Stimulated activated CD4-positive, alpha-beta T cell treated with anti-CD3 and anti-CD28 coated beads, Interleukin-12 subunit alpha, Interleukin-12 subunit beta, amount 100 ng/mL, for 4 hours (primary cell): ENCODE measurements at places on chromosomes 2 and 18.
A peak's percentile ranks its signal among the peaks of the same experiment; 100 is the strongest.

GRCh38 chr2:84846041-84846663 is 34.7 kb downstream of the TRABD2A start:
- no peak for DNase-seq

- DNase-seq, result no peak
These were observed 176.5 kb upstream of the SPRED2 start for GRCh38 chr2:65608916-65609315.

DNA sequence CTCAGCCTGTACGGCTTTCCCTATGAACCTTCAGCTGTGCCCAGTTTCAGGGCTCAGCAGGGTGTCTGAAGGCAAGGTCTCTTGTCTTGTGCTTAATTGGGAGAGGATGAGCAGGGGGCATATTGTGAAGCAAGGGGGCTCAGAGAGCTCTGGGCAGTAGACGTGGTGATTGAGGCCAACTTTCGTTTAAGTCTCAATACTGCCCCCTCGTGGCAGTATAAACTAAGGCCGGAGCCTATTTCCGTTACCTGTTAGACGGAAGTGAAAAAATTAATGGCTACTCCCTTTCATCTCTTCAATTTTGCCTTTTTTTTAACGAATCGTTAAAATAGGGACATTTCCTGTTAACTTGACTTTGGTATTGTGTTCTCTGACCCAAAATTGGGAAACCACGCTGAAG is 193.4 kb downstream of the TDRD15 start:
- DNase-seq, result no peak

- no peak for DNase-seq
These were observed 130.0 kb downstream of the CPS1 start for GRCh38 chr2:210686401-210686800.

DNA sequence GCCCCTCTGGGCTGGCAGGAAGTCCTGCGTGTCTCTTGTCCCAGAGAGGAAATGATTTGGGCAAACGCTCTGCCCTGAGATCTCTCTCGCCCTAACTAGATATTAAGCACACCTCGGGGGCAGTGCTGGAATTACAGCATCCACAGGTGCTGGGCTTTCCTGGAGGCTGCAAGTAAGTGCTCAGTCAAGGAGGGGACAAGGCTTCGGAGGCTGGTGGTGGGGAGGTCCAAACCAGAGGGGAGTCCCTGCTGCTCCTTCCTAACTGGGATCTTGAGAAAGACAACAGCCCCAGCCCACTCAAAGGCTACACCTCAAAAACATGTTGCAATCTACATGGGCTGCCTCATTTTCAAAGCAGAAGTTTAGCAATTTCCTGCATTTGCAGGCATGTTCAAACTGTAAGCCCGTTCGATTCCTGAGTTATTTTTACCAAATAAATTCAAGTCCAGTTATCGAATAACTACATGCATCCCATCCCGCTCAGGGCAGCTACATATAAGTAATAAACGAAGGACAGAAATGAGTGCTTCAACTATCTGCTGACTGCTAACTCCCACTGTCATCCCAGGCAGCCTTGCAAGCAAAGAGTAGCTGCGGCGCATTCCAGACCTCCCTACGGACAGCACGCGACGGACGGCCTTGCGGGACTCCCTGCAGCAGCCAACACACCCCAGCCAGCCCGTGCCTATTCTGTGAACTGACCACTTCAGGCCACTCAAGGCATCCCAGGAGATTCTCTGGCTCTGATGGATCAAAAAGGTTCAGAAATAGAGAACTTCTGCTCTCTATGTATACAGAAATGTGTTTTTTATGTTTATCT is 27.5 kb downstream of the ZNF516 start:
- no peak for DNase-seq

- no peak for DNase-seq
These were observed 4.8 kb downstream of the IL36A start for GRCh38 chr2:113010088-113010487.

DNA sequence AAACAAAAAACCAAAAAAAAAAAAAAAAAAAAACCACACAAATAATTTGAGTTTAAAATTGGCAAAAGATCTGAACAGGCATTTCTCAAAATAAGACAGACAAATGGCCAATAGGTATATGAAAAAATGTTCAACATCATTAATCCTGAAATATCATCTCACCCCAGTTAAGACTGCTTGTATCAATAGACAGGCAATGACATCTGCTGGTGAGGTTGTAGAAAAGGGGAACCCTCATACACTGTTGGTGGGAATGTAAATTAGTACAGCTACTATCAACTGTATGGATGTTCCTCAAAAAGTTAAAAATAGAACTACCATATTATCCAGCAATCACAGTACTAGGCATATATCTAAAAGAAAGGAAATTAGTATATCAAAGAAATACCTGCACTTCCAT is 523.1 kb downstream of the XIRP2 start:
- no peak for DNase-seq

DNA sequence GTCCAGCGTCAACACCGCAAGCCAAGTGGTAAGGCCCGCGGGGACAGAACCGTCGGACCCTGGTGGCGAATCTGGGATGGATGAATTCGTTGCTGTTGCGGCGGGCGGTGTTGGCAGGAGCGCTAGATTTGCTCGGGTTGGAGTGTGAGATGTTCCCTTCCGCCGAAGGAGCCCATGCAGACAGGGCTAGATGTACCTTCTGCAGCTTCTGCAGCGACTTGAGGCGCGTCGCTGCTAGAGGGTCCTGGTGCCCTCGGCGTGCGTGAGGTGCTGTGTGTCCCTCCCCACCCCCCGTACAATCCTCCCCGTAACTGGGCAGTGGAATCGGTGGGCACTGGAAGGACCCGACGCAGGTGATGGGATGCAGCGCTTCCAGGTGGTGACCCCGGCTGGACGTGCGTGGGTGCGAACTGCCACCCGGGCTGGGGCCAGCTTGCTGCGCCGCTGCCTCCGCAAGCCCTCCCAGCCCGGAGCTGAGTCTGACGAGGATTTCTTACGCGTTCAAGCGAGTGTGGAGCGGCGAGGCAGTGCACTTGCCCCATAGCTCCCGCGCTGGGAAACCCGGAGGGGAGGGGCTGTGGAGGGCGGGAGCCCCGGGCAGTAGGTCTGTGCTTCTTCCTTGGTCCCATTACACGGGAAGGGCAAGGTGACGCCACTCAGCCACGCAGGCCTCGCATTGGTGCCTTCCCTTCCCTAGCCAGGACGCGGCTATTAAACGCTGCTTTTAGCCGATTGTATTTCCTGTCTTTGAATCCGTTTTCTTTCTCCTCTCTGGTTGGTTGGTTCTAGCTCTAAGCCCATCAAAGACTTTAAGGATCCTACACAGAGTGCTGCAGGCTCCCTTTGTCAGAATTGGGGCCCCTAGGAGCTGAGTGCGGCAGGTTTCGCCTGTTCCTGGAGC is 34.2 kb downstream of the CHRNA1 start:
- DNase-seq, result peak; percentile 36

DNA sequence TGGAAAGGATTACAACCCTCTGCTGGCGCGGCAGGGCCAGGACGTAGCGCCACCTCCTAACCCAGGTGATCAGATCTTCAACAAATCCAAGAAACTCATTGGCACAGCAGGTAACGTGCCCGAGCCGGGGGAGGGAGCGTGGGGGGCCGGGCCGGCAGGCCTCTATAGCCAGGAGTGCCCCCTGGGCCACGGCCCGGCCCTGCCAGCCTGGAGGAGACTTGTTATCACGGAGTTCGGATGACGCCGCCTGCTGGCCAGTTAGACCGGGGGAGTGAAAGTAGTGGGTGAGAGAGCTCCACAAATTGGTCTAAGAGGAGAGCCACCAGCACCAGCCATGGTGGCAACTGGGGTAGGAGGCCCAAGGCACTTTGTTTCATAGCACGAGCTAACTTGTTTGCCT is 8.6 kb upstream of the TMEM214 start:
- DNase-seq, result no peak

DNA sequence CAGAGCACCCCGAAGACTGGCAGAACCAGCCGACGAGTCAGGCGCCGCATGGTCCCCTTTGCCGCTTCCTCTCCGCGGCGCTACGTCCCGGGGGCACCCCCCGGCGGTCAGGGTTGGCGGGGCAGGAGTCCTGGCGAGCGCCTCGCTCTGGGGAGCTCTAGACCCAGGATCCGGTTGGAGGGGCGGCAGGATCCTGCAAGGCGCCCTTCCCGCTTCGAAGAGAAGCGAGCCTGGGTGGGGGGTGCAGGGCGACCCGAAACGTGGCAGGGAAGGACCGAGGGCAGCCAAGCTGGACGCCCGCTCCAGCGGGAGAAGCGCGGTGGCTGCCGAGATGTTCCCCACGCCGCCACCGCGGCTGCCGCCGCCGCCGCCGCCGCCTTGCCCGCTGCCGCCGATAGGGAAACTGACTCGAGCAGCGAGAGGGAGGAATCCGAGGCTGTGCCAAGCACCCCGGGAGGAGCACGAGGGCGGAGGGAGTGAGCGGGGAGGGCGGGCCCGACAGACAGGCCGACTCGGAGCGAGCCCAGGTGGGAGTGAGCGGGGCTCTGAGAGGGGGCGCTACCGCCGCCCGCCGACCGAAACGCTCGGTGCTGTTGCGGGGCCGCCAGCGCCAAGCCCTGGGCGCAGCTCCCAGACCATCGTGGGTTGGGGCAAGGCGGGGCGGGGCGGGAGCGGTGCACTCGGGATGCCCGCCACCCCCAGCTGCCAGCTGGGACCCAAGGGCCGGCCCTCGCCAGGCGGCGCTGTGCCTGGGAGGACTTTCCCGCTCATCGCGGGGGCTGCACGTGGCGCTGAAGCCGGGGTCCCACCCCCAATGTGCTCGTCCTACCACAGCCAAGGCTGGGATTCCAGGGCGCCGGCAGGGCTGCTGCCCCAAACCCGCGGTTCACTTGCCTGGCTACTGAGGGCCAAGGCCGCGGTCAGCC is at the start of gene GALNT14:
TSS of gene GALNT14 (minus strand) at position 404 of the 926 bp plus-strand sequence. CDS start at position 50, 354 bp downstream.
- DNase-seq, result peak; percentile 23

DNA sequence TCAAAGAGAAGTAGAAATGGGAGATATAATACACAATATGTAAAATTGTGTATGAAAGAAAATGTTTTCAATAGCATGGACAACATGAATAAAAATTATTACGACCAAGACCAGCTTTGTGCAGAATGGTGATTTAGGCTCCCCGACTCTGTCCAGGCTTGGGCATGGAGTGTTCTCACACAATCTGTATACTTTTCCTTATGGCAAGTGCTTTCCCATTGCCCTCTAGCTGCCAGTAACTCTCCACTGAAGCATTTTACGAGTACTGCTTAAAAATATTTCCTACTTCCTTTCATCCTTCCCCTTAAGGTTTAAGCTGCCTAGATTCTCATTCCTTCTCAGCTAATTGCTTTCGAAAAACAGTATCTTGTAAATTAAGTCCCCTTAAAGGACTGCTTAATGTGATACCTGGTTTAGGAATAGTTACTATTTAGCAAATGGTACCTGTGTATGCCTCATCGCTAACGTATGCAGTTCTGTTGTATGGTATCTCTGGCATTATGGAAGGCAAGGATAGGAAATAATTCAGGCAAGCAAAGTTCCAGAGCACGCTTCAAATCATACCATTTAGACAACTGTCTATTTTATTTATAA is 714.6 kb downstream of the ERBB4 start:
- DNase-seq, result no peak

- DNase-seq, result no peak
These were observed 7.8 kb downstream of the NT5DC4 start for GRCh38 chr2:112728378-112729175.

GRCh38 chr2:31324016-31324633 is 90.2 kb downstream of the EHD3 start:
- DNase-seq, result no peak

- DNase-seq, result no peak
These were observed 1403.3 kb upstream of the DDX18 start for GRCh38 chr2:116411211-116411610.

DNA sequence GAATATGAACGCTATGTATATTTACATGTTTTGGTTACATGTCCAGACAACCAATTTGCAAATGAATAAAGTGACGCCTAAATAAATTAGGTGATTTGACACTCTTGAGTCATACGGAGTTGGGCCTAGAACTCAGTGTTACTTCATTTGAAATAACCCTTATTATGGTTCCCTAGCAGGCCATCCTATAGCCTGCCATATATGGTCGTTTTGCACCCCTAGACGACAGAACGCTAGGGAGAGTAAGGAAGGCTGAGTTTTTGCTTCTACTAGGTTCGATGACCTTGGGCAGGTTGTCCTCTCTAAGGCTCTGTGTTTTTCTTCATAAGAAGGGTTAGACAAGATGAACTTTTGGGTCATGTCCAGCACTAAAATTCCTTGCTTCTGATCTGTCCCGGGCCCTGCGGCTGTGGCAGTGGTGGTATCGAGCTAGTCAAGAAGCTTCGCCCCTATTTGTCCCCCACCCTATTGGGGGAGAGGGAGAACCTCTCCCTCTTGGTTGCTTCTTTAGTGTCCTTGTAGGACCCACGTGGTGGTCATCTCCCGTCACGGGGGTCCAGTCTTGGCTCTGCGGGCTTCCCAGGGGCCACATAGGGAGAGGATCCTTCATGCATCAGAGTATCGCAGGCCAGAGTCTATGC is 574 bp upstream of the EML4 start:
- no peak for DNase-seq

GRCh38 chr2:191276792-191277465 is 31.7 kb downstream of the MYO1B start:
- DNase-seq, result no peak

GRCh38 chr2:204108330-204108751 is 171.8 kb downstream of the ICOS start:
- no peak for DNase-seq

GRCh38 chr18:58756596-58757240 is 85.5 kb downstream of the MALT1 start:
- no peak for DNase-seq

GRCh38 chr2:124704071-124704925 is 679.2 kb downstream of the CNTNAP5 start:
- DNase-seq, result no peak

DNA sequence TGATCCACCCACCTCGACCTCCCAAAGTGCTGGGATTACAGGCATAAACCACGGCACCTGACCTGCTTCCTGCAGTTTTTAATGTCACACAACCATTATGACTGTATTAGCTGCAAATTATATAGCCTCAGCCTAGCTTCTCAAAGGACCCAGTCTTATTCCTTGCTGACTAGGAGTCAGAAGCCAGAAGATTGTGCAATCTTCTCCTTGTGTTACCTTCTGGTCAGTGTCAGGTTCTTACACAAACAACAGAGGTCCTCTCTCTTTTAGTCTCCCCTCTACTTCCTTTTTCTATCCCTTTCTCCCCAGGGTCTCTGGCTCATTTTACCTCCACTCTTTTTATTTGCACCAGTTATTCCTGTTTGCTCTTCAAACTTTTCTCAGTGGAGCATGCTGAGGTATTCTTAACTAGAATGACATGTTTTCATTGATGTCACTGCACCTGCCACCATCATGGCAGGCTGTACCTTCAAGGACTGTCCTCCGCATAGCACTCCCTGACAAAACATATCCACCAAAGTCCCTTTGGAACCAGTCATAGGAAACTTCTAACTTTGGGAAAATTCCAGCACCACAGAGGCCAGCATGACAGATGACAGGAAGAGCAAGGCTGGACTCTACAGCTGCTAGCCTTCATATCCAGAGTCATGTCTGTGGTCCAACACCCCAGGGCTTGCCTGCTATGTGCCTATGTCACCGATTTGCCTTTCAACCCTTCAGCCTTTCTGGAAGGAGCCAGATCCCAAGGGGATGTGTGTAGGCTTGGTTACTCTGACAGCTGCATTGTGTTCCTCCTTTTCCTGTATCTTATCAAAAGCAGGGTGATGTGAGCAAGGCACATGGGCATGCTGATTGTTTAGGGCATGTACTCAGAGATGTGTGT is 45.2 kb upstream of the EPC2 start:
- DNase-seq, result no peak
